ENCODE measurements at places on chromosomes 4 and X. TPM values are rescaled to one million over a fixed set of nuclear protein-coding genes. Genes with fewer than 3 reads are reported as not detected.

GRCh38 chr4:52996261-52997131 lies 134.4 kb downstream of the RASL11B start:
- no peak for DNase-seq

DNA sequence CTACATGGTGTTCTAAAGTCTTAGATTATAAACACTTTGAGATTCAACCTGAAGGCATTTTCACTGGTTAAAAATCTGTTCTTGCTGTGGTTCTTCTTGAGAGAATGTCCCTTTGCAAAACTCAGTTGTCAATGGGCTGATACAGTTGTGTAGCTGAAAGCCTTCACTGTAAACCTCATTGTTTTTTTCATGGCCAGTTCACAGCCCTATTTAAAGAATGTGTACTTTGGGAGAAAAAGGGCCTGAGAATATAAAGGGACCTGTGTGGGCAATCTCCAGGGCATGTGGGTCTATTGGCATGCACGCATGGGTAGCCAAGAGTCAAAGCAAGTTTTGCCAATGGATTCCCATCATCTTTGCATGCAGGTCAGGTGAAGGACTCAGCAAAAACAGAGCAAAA lies 7.8 kb upstream of the MAP7D3 start:
- no peak for DNase-seq

- no peak for DNase-seq
These were observed 819 bp downstream of the PDLIM3 start for GRCh38 chr4:185534511-185534865.

F8A2 gene
- total RNA-seq, result not detected

- DNase-seq, result no peak
These were observed 69.3 kb upstream of the PCDH19 start for GRCh38 chrX:100479329-100479728.

- DNase-seq, result peak; percentile 2
These were observed at the start of gene MGAT4D for GRCh38 chr4:140497747-140498636. Gene MGAT4D, minus strand, starts transcription at chr4:140498293. Its CDS starts 71 bp downstream, at chr4:140498222.

DNA sequence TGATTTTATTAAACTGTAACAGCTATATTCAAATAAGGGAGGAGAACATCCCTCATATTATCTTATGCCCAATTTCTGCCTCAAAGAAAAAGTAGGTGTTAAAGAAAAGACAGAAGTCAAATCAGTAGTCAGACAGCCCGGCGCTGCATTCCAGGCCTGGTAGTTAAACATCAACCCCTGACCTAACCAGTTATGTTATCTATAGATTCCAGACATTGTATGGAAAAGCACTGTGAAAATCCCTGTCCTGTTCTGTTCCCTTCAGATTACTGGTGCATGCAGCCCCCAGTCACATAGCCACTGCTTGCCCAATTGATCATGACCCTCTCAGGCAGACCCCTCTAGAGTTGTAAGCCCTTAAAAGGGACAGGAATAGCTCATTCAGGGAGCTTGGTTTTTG lies 269.9 kb upstream of the GALNT7 start:
- no peak for DNase-seq

DNA sequence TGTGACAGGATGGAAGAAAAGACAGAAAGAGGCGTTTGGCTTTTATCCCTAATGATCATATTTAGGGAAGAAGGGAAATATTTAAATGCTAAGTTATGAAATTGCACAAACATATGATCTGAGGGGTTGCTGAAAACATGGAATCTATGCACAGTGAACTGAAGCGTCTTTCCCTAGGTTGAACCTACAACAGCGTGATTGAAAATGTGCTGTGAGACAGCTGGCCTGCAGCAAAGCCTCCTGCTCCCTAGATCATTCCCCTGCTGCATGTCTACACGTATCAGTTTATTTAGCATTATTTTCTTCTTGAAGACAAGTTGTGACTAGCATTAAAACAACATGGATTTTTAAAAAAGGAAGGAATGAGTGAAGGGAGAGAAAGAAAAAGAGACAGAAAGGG lies 272.5 kb upstream of the TRAM1L1 start:
- no peak for DNase-seq

- no peak for DNase-seq
These were observed 275.6 kb upstream of the HS3ST1 start for GRCh38 chr4:11704186-11704830.
